PC-9 (cell line): ENCODE measurements at places on chromosomes 2 and 18. TPM values are rescaled to one million over a fixed set of nuclear protein-coding genes. Genes with fewer than 3 reads are reported as not detected.

DNA sequence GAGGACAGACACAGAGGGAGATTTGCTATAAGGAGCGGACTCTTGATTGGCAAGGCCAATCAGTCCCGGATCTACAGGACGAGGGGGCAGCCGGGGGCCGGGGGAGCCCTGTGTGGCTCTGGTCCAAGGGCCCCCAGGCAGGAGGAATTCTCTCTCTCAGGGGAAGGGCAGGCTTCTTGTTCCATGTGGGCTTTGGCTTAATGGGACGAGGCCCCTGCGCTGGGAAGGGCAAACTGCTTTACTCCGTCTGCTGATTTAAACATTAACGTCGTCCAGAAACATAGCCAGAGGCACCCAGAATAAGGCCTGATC is 75.9 kb downstream of the TMEM18 start:
- no peak for DNase-seq

- DNase-seq: no peak
Observed at GRCh38 chr18:48207733-48208132, 201.4 kb downstream of the ZBTB7C start.

- no peak for DNase-seq
Observed at GRCh38 chr2:156455361-156455975, 19.3 kb downstream of the GPD2 start.

DNA sequence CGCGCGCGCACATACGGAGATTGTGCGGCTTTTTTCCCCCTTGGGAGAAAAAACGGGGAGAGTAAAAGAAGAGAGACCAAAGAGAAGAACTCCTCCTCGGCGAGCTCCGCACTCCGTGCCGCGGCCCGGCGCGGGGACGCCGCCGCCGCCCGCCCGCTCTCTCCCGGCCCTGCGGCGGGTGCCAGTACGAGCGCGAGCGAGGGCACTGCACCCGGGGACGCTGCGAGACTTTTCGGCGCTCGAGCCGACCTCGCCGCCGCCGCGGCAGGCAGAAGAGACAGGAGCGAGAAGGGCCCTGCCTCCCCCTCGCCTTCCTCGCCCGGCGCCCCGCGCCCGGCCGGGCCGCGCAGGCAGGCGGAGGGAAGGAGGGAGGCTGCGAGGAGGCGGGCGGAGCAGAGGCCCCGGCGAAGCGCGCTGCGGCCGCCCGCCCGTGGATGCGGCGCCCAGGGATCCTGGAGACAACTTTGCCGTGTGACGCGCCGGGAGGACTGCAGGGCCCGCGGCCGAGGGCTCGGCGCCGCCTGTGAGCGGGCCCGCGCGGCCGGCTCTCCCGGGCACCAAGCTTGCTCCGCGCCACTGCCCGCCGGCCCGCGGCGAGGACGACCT is 857 bp upstream of the INHBB start:
- DNase-seq: no peak

DNA sequence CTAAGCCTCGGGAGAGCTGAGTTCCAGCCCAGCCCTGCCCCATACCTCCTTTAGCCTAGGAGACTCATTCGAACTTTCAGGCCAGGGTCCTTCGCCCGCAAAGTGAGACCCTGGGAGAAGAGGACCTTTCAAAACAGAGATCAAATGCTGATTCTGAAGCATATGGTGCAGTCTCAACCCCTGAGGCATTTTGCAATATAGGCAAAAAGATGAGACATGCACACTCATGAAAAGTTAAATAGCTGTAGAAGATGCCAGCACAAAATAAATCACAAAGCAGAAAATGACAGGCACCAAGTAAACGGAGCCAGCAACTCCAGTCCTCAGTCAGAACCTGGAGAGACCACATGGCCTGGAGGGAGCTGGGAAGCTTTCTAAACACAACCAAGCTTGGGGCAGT is 542.7 kb upstream of the RAB6C start:
- DNase-seq: no peak

DNA sequence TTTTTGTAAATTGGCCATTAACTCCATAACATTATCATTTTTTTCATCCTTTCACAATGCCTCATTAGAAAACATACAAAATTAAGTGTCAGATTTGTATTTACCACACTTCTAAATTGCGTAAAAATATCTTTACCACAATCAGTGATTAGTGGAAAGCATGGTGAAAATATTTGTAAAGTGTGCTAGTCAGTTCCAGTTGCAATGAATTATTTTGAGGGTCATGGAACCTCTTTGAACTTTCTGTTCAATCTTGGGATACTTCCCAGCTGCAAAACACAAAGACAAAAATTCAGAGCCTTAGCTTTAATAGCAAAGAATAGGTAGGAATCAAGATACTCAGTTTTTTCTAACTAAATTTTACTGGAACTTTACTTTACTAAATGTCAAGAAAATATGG is 4.0 kb upstream of the COL3A1 start:
- no peak for DNase-seq

DNA sequence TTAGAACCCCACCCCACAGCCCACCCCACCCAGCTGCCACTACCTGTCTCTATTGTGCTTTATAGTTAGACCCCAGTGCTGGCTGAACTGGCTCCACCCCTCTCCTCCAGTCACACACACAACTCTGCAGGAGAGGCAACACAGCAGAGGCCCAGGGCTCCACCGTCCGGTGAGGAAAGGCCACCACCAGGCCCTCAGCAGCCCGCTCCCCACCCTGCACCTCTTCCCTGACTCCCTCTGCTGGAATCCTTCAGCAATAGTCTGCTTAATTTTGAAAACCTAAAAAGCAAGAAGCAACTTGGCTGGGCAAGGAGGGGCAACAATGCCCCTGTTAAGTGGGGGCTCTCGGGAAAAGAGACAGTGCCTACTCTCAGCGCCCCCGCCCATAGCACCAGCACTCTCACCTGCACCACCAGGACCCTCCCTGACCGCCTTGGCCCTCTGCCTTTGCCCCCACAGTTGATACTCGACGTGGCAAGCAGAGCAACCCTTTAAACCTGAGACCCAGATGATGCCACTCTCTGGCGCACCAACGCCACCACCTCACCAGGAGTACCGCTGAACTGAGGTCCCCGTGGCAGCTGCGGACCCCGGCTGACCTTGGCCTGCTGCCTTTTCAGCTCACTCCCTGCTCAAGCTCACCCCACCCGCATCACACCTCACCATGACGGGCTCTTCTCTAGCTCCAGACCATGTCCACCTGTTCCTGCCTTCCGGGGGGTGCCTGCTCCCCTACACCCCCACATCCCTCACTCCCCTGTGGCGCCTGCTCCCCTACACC is 45.7 kb downstream of the NDUFA10 start:
- DNase-seq: no peak

DNA sequence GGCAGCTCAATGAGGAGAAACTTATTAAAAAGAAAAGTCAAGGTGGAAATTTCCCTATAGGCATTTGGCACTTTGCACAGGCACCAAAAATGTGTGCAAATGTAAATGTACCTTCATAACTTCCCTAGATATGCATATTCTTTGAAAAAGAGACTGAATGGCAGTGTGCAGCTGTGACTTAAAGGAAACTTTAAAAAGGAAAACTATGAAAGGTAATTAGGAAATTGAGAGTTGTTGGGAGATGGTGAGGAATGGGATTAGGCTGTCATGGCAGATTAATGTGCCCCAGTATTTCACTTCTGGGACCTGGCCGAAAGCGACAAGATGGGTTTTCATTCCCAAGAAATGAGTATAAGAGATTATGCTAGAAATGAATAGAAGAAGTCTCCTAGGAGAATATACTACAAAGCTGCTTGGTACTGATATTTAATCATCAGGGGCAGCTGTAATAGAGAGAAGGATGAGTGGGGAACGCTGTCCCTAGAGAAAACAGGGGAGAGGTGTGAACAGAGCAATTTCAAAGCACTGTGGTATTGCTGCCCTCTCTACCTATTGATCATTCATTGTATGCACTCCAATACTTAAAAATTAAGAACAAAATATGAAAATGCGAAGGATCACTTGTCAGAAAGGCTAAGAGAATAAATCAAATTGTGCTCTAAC is 313.1 kb downstream of the AGPS start:
- DNase-seq: no peak

DNA sequence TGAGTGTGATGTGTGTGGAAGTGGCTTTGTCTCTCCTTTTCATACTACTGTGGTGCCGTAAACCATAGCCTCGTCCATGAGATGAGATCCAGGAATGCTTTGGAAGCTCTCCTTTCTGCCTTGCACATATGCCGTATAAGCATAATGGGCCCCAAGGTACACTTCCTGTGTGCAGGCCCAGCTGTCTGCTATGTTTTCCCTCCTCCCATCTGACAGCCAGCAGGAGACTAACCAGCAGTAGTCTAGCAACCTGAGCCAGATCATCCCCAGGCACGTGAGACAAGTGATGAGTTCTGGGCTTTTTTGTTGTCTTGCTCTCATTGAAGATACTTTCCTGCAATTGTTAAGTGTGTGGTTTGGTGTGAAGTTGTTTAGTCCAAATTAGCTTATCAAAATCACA is 555.5 kb upstream of the LRRTM4 start:
- DNase-seq: no peak

DNA sequence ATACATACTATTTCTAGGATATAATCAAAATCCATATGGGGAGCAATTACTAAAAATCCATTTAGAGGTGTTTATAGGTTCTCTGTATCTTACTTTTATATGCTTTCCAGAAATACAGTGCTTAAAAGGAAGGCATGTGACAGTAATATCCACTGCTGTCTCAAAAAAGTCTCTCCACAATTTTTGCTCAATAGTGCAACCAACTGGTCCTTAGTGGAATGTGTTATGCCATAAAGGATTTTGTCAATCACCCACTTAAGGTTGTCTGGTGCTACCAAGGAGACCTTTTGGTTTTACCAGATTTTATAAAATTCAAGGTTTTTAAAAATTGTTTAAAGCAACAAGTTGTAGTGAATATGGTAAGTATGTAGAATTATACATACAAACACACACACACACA is 328.5 kb upstream of the DSEL start:
- no peak for DNase-seq

GRCh38 chr18:23503963-23504344 is 643 bp downstream of the RMC1 start:
- DNase-seq: no peak

DNA sequence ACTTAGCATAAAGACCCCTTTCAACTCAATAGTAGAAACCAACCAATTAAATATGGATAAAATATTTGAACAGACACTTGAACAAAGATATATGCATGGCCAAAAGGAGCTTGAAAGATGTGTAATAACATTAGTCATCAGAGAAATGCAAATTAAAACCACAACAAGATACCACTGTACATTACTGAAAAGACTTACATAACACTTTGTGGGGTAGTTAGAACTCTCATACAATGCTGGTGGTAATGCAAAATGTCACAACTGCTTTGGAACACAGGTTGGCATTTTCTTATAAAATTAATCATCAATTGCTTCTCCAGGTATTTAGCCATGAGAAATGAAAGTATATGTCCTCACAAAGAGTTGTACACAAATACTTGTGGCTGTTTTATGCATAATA is 60.7 kb downstream of the TTC27 start:
- DNase-seq: peak; percentile 40

DNA sequence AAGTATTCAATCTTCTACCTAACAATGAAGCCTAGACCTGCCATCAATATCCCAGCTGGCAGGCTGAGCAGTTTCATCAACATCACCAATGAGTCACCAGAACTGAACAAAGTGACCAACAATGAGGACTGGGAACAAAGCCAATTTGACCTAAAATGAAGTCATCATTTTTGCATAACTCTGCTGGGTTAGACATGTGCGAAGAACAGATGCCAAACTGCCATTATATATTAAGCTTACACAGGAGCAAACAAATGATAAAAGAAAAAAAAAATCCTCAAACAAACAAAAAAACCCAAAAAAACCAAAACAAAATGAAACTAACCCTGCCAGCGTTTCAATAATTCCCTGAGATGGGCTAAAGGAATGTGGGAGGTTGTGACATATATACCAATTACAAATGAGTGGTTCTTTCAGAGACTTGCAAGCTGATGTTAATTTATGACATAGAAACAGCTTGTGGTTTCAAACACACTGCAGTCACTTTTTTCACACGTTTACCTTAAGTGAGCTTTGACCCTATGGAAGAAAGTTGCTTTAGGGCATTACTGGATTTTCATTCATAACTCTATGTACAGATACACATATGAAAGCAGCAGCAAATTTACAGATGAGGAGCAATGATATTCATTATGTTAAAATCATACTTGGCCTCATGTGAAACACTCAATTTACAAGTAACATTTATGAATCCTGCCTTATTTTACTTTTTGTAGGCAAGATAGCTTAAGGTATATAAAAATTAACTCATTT is 56.9 kb upstream of the CCDC141 start:
- DNase-seq: peak; percentile 63

- DNase-seq: peak; percentile 81
Observed at GRCh38 chr18:22348521-22349316, 69.0 kb downstream of the CTAGE1 start.

- no peak for DNase-seq
Observed at GRCh38 chr2:148901142-148901541, 26.1 kb downstream of the KIF5C start.

The CCL20 gene
- not detected in 2 replicates for total RNA-seq

The MATN3 gene
- total RNA-seq: 1.0 and 1.9 TPM in 2 replicates

The VWA3B gene
- total RNA-seq: not detected in 2 replicates

The HOXD12 gene
- total RNA-seq: not detected in 2 replicates

The POU3F3 gene
- total RNA-seq: not detected in 2 replicates

The ABCG8 gene
- total RNA-seq: not detected in 2 replicates

The CPSF3 gene
- 52.0 and 61.5 TPM in 2 replicates for total RNA-seq

The GFPT1 gene
- 58.3 and 60.2 TPM in 2 replicates for total RNA-seq
